ENCODE measurements at places on chromosomes 2 and 18.
A peak's percentile ranks its signal among the peaks of the same experiment; 100 is the strongest.

GRCh38 chr2:32925283-32925815, 21.4 kb upstream of the LTBP1 start:
- DNase-seq: no peak

DNA sequence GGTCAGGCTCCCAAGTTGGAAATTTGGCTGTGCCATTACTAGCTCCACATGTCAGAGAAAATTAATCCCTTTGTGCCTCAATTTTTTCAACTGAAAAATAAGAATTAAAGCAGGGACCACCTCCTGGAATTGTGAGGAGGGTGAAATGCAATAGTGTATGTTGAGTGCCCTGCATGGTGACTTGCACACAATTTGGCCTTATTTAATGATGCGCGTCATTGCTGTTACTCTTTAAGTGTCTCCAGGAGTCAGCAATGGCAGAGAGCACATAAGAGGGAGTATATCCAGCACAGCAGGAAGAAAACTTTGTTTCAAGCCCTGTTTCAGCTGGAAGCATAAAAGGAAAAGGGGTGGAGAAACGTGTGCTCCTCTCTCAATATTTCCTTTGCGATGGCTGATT, 215.8 kb downstream of the ALK start:
- no peak for DNase-seq

DNA sequence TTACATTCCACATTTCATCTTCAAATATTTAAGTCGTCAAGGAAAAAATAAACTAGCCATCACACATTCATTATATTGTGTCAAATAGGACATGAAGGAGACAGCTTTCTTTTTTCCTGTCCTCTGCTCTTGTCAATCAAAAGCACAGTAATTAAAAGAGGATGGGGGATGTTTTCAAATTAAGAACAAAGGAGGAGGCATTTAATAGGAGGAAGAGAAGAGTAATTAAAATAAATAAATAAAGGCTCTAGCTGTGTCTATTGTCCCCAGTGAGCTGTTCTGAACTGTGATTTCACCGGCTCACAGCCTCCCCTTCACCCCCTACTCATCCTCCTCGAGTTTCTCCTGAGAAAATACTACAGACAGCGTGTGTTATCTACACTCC, 1377.1 kb upstream of the PIK3C3 start:
- no peak for DNase-seq

DNA sequence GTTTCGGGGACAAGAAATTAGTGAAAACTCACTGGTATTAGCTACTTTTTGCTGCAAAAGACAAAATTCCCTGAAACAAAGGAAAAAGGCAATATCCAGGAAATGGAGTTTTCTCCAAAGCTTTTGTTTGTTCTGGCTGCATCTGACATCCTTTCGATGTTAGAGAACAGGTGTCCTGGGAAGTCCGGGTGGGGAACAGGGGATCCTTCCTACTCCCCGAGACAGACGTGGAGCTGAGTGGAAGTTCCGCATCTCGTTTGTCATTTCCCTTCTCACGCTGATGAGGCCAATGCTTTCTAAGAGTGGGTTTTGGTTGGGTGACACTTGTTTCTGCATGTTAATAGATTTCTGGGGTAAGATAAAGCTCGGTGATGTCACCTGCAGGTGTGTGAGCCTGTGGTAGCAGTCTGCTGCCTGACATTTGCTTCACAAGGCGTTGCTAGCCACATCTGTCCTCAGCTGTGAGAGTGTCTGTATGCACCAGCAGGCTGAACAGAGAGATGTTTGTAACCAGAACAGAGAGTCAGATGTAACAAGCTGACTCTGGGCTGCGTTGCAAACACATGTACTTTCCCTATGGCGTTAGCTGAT, 125.9 kb downstream of the ACOXL start:
- no peak for DNase-seq

GRCh38 chr2:70936979-70937811, 1.5 kb downstream of the ATP6V1B1 start:
- no peak for DNase-seq

DNA sequence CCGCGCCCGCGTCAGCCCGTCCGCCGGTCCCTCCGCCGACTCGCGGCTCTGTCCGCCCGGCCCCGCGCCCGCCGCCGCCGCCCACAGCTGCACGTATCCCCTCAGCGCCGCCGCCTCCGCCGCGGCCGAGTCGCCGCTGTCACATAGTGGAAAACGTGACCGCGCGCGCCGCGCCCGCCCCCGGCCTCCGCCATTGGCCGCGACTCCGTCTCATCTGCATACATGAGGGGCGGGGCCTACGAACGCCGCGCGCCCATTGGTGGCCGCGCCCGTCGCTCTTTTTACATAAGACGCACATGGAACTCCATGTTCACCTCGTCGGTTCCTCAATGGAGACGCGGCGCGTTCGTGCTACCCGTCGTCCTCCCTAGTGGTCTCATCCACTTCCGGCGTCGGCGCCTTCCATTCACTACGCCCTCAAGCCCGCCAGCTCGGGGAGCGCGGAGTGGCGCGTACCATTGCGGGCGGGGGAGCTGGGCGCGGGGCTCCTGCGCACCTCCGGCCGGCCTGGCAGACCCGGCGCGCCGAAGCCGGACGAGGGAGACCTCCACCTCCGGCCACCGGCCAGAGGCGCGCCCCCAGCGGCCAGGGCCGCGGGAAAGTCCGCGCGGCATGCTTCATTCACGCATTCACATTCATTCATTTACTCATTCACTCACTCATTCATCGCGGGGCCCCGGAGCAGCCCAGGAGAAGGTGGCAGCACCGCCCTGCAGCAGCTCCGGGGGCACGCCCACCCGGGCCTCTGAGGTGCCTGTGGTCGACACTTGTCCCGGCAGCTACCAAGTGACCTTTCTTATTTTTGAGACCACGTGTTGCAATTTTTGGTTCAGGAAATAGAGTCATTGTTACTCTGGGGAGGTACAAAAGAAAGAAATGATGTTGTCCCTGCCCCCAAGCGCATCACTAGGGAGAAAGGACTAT, 502 bp upstream of the PER2 start:
- DNase-seq: peak; percentile 99

DNA sequence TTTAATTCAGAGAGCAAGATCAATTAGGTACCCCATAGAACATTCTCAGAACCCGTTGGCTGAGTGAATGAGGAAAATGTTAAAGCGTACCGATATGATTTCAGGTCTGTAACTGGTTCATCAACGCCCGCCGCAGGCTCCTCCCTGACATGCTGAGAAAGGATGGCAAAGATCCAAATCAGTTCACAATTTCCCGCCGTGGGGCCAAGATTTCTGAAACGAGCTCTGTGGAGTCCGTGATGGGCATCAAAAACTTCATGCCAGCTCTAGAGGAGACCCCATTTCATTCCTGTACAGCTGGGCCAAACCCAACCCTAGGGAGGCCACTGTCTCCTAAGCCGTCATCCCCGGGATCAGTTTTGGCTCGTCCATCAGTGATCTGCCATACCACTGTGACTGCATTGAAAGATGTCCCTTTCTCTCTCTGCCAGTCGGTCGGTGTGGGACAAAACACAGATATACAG, 7.3 kb downstream of the TGIF1 start:
- no peak for DNase-seq

GRCh38 chr18:2223849-2224248, 347.5 kb downstream of the METTL4 start:
- peak; percentile 22 for DNase-seq

- DNase-seq: peak; percentile 81
Measured at GRCh38 chr2:215680605-215681598, 245.0 kb upstream of the FN1 start.

DNA sequence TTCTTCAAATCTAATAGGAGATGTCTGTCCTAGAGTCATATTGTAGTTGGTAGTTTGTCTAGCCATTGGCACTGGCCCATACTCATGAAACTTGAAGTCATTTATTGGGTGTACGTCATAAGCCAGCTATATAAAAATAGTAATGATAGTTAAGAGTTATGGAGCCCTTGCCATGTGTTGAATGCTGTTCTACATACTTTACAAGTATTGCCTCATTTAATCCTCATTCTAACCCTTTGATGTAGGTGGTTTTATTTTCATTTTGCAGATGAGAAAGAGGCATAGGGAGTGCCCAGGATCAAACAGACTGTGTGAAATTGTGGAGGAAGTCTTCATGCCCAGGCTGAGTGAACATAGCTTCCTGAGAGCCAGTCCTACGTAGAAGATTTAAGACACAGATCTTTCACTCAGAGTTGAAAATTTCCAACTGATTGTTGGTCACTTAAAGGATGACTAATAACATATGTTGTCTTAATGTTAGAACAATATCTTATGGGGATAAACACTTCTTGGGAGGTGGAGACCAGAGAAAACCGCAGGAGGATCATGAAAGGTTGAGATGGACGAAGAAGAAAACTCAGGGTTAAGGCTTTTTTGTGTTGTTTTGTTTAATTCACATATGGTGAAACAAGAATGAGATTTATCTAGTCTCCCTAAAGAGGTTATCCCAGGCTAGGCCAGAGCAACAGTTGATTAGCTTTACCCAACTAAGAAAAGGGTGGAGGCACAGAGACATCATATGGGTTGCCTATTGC, 156.0 kb downstream of the CERS6 start:
- DNase-seq: no peak

GRCh38 chr2:96493072-96493471, 12.1 kb downstream of the NEURL3 start:
- no peak for DNase-seq

DNA sequence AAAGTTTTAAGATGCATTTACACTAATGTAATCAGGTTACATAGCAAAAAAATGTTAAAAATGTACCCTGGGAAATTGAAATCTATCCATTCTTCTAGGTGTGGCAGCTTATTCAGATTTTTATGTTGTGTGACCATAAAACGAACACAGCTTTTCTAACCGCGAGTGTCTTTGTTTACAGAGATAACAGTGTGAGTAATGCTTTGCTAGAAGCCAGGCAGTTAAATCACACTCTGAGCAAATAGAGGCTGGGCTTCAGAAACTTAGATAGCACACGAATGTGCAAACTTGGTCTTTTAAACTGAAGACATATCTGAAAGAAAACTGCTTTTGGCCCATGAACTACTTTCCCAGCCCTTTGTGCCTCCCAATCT, 116.1 kb downstream of the SPTBN1 start:
- peak; percentile 94 for DNase-seq

DNA sequence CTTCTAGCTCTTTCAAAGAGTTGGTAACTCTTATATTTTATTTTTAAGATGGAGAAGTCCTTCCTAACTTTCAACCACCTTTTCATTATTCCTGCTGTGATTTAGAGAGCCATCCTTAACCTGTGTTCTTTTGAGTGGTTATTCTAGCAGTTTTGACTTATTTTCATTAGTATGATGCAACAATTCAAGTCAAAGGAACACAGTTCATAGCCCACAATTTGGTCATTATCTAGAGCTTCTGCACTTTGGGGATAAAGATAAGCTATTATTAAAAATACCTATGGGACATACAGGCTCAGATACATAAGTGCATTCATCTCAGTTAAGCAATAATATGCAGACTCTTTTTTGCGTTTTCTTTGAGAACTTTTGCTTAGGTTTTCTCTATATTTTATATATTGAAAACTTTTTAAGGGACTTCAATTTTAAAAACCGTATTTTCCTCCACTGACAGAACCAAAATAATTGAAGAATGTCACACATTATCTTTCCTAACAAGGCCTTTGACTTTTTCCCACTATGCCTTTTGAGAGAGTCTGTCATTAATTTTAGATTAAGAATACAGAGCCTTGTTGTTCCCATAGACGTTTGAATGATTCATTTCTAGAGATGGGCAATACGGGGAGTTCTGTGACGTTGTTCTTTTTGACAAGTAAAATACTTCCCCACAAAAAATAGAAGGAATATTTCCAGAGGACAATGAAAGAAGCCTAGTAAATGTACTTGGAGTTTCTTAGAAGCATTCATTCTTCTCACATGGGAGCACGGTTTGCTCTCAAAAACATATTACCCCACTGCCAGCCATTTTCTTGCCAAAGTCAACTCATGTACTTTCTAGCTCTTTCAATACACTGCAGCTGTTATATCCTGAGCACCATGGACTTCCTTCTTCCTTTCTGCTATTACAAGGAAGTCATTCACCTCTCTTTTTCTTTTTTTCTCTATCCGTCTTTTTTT, 42.9 kb upstream of the RASGRP3 start:
- DNase-seq: no peak

GRCh38 chr2:33312355-33312754, 164.1 kb upstream of the RASGRP3 start:
- peak; percentile 89 for DNase-seq
